Fibroblast of the aortic adventitia (primary cell): ENCODE measurements at places on chromosomes 7 and 10.

DNA sequence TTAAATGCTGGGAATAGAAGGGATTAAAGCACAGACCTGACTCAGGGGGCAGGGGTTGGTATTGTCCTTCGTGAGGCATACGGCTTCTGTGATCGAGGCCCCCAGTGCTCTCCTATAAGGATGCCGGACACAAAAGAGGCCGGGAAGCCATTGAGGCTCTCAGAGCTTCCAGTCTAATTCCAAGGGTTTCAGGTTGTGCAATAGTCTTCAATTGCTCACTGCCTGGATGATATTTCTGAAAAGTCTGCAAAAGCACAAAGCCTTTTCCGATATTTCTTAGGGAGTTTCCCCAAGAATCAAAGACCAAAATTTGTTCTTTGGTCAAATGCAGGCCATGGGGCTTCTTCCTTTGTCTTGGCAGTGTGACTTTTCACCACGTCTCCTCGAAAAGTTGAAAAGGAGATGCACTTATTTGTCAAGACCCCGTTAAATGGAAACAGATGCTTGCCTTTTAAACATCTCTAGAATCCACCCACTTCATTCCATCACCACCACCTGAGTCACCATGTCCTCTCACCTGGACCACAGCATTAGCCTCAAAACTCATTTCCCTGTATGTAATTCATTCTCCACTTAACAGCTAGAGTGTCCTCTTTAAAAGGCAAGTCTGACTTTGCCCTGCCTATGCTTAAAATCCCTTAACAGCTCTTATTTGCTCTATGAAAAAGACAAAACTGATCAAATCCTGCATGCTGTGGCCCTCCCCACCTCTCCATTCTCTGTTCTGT is 134.8 kb upstream of the NAMPT start:
- DNase-seq = peak; percentile 31

- peak; percentile 41 for DNase-seq
Measured at GRCh38 chr7:28409716-28410627, 2.3 kb upstream of the CREB5 start.

- no peak for DNase-seq
Measured at GRCh38 chr7:43764039-43764761, 5.7 kb downstream of the BLVRA start.

DNA sequence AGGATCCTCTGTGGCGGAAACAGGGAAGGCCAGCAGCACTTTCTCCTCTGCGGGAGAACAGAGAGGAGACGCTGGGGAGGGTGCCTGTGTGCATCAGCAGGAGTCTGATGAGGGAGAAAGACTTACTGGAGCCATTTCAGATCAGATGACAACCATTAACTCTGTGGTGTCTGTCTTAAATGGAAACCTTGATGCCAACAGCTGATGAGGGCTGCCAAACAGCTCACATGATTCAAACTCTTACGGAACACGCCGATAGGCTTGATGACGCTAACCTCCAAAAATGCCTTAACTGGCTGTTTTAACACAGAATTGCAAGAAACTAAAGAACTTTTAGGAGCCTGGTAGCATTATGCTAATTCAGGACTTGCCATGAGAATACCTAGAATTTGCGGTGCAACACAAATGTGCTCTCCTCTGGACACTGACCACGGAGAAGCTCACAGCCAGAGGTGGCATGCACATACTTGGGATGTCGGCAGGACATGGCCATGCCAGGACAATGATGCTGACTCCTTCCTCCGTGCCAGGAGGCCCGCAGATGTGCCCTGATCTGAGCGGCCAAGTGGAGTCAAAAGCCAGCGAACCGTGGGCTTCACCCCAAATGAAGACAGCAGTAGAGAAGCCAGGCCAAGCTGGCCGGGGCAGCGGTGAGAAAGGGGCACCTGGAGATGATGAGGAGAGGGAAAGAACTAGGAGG is 154.9 kb downstream of the ZMYND11 start:
- DNase-seq = peak; percentile 71

- DNase-seq = no peak
Measured at GRCh38 chr7:129989466-129989865, 36.7 kb upstream of the UBE2H start.

DNA sequence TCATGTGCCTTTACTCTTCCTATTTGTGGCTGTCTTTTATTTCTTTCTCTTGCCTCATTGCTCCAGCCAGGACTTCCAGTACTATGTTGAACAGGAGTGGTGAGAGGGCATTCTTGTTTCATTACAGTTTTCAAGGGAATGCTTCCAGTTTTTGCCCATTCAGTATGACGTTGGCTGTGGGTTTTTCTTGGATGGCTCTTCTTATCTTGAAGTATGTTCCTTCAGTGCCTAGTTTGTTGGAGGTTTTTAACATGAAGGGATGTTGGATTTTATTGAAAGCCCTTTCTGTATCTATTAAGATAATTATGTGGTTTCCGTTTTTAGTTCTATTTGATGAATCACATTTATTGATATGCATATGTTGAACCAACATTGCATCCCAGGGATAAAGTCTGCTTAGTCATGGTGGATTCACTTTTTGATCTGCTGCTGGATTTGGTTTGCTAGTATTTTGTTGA is 96.8 kb downstream of the GLCCI1 start:
- peak; percentile 96 for DNase-seq

- no peak for DNase-seq
Measured at GRCh38 chr10:3765146-3765545, 19.9 kb downstream of the KLF6 start.

- peak; percentile 80 for DNase-seq
Measured at GRCh38 chr7:2109936-2110609, 122.7 kb downstream of the MAD1L1 start.
